Progenitor cell of endocrine pancreas (in vitro differentiated cells): ENCODE measurements at places on chromosomes 16 and 17. TPM values are rescaled to one million over a fixed set of nuclear protein-coding genes. Genes with fewer than 3 reads are reported as not detected.
A peak's percentile ranks its signal among the peaks of the same experiment; 100 is the strongest.

DNA sequence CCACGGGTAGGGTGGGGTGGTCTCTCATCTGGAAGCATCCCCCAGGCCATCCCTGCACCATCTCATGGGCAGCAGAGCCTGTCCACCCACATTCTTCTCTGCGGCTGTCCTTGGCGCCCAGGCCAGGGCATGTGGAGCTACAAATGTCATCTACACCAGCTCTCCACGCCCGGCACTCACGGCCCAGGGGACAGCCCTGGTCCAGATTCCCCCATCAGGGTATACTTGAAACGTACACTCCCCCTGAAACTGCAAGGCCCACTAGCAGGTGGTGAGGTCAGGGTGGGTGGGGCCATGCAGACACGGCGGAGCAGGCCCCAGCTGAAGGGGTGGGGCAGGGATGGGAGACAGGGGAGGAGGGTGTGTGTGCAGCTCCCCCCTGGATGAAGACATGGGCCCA is 3.2 kb upstream of the SOX8 start:
- H3K36me3 ChIP-seq: no peaks in the 10 kb centered on the region
- peaks cover 5% of the 10 kb centered on the region for H3K4me1 ChIP-seq
- no peak overlapping the region for H3K4me3 ChIP-seq
- no peak for DNase-seq
- H3K27me3 ChIP-seq: peaks cover 36% of the 10 kb centered on the region
- peak overlapping the region; percentile 4 for H3K27ac ChIP-seq

- H3K4me1 ChIP-seq: no peaks in the 10 kb centered on the region
- no peak overlapping the region for H3K27ac ChIP-seq
- H3K27me3 ChIP-seq: no peaks in the 10 kb centered on the region
- no peak for DNase-seq
- no peak overlapping the region for H3K4me3 ChIP-seq
- H3K36me3 ChIP-seq: no peaks in the 10 kb centered on the region
These were observed 19.2 kb upstream of the USP22 start for GRCh38 chr17:21061971-21062526.

- H3K27me3 ChIP-seq: peaks cover 4% of the 10 kb centered on the region
- no peak for DNase-seq
- no peak overlapping the region for H3K27ac ChIP-seq
- H3K4me1 ChIP-seq: peaks cover 4% of the 10 kb centered on the region
- no peaks in the 10 kb centered on the region for H3K36me3 ChIP-seq
These were observed 26.4 kb upstream of the KLHDC4 start for GRCh38 chr16:87792205-87792565.

SLC5A11 gene
- 0.38 TPM in 1 of 2 replicates, not detected in the other for total RNA-seq

CDRT15 gene
- not detected in 2 replicates for total RNA-seq

TELO2 gene
- total RNA-seq: 73.4 and 77.2 TPM in 2 replicates

IGFBP4 gene
- 3.6 and 4.3 TPM in 2 replicates for total RNA-seq
